ENCODE measurements at places on chromosomes 1 and 21. TPM values are rescaled to one million over a fixed set of nuclear protein-coding genes. Genes with fewer than 3 reads are reported as not detected.

Gene FMO2
- total RNA-seq, result not detected

Gene CD101
- total RNA-seq, result 1.6 TPM

Gene GNPAT
- 30.9 TPM for total RNA-seq

Gene EDN2
- 5.2 TPM for total RNA-seq

Gene FAM151A
- total RNA-seq, result not detected

Gene TSTD1
- total RNA-seq, result 43.5 TPM

Gene SH2D1B
- total RNA-seq, result not detected

Gene FAM167B
- 0.63 TPM for total RNA-seq

Gene EDARADD
- 2.4 TPM for total RNA-seq

Gene S100A3
- 5.8 TPM for total RNA-seq

Gene PHLDA3
- total RNA-seq, result 92.2 TPM

Gene SLC9C2
- not detected for total RNA-seq

Gene CELA3A
- not detected for total RNA-seq

Gene TSPAN2
- total RNA-seq, result 2.7 TPM

Gene AMY2A
- total RNA-seq, result not detected

Gene C1orf115
- 1.1 TPM for total RNA-seq

Data from mesangial cell (primary cell).